Activated T-helper 17 cell treated with anti-CD3 and anti-CD28 coated beads, Interleukin-2, amount 50 U/mL, for 72 hours (primary cell): ENCODE measurements at places on chromosomes 11 and 22. TPM values are rescaled to one million over a fixed set of nuclear protein-coding genes. Genes with fewer than 3 reads are reported as not detected.
A peak's percentile ranks its signal among the peaks of the same experiment; 100 is the strongest.

DNA sequence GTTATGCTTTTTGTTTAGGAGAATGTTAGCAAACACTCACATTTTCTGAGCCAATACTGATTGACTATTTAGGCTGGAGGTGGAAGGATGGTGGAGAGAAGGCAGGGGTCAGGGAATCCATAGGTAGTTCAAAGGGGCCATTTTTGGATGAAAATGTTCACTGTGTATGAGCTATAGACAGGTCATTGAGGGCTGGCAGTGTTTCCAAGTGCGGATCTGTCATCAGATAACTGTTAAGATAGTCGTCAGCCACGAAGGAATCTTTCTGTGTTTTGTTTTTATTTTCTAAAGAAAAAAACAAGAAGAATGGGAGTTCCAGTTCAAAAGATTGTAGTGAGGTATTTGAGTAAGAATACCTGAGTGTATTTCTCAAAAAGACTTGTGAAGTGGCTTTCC lies 3.1 kb downstream of the KCNJ5 start:
- no peak for ATAC-seq

ZDHHC8 gene
- 59.7 TPM for total RNA-seq

- ATAC-seq, result no peak
These were observed 25.8 kb downstream of the KCNQ1OT1 start for GRCh38 chr11:2673871-2674471.

DNA sequence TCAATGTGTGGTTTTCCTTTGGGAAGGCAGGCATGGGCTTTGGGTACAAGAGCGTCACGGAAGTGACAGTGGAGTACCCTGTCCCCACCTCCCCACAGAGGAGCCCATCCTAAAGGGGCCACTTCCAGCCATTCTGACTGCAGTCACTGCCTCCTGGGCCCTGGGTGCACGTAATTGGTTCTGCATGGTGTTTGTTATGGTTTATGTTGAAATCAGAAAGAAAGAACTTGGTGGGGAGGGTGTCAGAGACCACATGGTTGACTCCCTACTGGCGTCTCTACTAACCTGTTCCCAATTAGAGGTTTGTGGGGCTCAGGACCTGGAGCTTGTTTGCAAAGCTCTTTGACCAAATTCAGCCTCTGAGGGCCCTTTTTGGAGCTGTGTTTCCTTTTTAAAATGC lies 40.8 kb downstream of the RIBC2 start:
- no peak for ATAC-seq

MS4A15 gene
- total RNA-seq, result not detected

HIC2 gene
- 6.2 TPM for total RNA-seq

DNA sequence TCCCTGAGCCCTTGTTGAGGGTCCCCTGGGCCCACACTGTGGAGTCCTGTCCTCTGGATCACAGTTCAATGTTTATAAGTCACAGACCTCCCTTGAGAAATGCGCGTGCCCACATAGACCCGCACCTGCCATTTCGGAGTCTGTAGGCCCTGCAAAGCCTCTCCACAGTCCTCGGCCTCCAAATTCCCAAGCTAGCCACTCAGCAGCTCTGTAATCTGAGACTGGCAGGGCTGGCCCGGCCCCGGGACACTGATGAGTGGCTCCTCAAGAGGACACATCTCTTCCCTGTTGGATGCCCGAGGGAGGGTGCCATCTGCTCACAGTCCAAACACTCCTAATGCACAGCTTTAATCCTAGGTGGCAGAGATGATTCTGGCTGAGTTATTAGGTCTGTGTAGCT lies 39.1 kb downstream of the B3GAT1 start:
- no peak for ATAC-seq

OR51E2 gene
- not detected for total RNA-seq

DNA sequence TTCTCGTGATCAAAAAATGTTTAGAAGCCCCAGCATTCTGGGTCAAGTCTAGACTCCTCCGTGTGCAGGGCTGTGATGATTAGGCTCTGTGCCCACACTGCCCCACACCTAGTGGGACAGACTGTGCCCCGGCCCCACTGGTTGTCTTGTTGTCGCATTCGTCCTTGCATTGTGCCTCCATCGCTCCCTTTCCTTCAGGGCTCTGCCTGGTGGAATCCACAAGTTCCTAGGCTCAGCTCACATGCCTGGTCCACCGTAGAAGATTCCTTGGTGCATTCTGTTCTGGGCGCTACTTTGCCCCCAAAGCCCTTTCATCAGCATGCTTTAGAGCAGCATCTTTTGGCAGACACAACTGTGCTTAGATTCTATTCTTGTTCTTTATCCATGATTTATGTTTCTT lies 23.5 kb upstream of the THY1 start:
- no peak for ATAC-seq

DNA sequence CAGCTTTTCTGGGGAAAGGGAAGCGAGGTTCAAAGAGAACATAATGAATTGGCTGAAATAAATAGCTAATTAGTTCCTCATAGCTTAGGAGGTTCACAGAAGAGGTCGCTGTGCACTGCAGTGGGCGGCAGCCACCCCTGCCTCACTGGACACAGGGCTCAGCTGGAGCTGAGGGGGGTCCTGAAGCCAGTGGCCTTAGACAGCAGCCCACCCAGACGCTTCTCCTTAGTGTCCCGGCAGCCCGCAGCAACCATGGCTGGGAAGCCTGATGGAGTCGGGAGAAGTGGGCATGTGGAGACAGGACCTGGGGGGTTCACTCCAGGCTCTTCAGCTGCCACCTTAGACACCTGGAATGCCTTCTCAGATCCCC lies 75.4 kb downstream of the TRIM29 start:
- no peak for ATAC-seq

- no peak for ATAC-seq
These were observed 134.6 kb downstream of the SPATA19 start for GRCh38 chr11:133710681-133711240.

RIBC2 gene
- 6.5 TPM for total RNA-seq

CDHR5 gene
- not detected for total RNA-seq

DNA sequence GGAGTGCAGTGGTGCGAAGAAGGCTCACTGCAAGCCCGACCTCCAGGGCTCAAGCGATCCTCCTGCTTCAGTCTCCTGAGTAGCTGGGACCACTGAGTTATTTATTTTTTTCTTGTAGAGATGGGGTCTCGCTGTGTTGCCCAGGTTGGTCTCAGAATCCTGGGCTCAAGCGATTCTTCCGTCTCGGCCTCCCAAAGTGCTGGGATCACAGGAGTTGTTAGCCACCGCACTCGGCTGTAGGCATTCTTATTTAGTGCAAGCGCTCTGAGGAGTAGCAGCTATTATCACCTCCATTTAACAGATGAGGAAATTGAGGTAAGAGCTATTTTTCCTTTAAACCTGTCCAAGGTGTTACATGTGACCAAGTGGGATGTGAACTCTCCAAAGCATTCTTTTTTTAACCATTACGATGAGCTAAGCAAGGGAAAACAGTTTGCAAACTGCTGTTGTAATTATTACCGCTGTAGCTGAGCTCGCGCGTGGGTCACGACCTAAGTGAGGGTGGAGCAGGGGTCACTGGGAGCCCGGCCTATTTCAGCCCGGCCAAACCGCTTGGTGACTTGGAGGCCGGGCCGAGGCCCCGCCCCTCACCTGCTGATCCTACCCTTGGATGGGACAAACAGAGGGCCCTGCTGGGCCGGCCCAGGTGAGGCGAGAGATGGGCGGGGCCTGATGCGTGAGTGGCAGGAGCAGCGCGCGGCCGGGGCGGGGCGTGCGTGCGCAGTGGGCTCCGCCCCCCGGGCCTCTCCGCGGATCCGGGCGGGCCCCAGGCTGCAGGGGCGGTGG lies 449 bp upstream of the KREMEN1 start:
- peak; percentile 98 for ATAC-seq

KCNQ1OT1 gene
- 0.64 TPM for total RNA-seq

GRCh38 chr11:96538104-96538503 lies 148.3 kb downstream of the JRKL start:
- ATAC-seq, result no peak

SLC6A5 gene
- total RNA-seq, result not detected

- ATAC-seq, result no peak
These were observed 1.6 kb downstream of the NPAT start for GRCh38 chr11:108220721-108221336.

GRCh38 chr11:99568808-99569207 lies 548.1 kb downstream of the CNTN5 start:
- no peak for ATAC-seq

- peak; percentile 96 for ATAC-seq
These were observed 30.3 kb upstream of the ASPHD2 start for GRCh38 chr22:26398741-26399153.

GRCh38 chr11:93160156-93160555 lies 37.6 kb downstream of the SLC36A4 start:
- ATAC-seq, result no peak

PATZ1 gene
- total RNA-seq, result 28.3 TPM

DNA sequence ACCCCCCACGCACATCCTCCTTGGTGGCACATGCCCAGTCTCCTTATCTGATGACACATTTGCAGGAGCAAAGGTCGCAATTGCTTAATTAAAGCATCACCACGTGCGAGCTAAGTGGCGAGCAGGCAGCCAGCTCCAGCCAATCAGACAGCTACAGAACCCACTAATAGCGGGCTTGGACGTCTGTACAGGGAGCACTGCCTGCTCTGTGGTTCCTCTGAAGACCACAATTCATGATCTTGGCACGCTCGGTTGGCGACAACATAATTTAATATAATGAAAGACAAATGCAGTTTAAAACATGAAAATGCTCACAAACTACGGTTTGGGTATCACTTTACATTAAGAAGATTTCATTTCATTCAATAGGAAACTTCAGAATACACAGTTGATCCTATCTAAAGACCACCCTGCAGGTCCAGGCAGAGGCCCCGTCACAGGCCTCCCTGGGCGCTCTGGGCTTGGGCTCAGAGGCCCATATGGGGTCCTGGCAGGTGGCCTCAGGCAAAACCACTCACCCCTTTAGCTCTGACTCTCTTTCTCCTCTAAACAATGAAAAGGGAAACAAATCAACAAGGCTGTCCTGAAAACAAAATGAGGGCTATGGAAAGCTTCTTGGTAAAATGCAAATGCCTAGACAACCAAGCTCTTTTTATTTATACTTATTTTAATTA lies 10.4 kb downstream of the PACSIN2 start:
- ATAC-seq, result no peak

GRCh38 chr22:43622886-43623285 lies 189.2 kb downstream of the EFCAB6 start:
- no peak for ATAC-seq

- ATAC-seq, result no peak
These were observed 42.4 kb upstream of the MAPK1 start for GRCh38 chr22:21909871-21910270.

- ATAC-seq, result no peak
These were observed 4.2 kb downstream of the TST start for GRCh38 chr22:37014835-37015586.

DNA sequence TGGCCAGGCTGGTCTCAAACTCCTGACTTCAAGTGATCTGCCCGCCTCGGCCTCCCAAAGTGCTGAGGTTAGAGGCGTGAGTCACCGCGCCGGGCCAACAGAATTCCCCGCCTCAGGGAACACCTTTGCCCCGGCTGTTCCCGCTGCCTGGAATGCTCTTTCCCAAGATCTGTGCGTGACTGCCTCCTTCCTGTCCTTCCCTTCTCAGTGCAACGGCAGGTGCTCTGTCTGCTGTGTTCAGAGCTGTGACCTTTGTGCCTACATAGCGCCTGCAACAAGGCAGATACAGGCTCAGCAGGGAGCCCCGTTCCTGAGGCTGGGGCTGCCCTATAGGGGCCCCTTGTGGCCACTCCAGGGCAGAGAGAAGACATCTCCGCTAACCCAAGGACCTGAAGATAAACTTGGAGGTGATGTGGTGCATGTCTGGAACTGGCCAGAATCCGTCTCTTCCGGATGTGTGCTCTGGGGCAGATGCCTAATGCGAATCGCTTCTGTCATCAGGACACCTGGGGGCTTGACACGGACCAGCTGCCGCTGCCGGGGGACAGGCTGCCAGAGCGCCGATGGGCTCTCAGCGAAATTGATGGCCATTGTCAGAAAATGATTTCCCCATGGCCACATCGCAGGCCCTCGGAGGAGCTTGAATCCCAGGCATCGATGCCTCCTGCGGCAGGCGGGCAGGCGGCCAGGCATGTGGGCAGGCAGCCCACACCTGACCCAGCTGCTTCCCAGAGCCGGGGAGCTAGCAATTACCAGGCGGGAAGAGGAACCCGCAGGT lies 43.5 kb upstream of the TCF20 start:
- peak; percentile 40 for ATAC-seq

DNA sequence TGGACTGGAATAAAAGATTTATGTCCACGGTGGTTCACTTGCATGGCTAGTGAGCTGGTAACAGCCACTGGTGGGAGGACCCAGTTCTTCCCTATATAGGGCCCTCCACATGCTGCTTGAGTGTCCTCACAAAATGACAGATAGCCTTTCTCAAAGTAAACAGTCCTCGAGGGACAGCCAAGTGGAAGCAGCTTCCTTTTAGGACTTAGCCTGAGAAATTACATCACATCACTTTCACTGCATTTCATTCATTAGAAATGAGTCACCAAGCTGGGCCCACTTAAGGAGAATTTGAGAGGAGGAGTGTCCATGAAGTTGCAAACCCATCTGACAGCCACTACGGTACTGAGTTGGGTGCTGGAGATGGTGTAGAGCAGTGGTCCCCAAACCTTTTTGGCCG lies 7.0 kb downstream of the ISX start:
- no peak for ATAC-seq

VSIG2 gene
- not detected for total RNA-seq

DNA sequence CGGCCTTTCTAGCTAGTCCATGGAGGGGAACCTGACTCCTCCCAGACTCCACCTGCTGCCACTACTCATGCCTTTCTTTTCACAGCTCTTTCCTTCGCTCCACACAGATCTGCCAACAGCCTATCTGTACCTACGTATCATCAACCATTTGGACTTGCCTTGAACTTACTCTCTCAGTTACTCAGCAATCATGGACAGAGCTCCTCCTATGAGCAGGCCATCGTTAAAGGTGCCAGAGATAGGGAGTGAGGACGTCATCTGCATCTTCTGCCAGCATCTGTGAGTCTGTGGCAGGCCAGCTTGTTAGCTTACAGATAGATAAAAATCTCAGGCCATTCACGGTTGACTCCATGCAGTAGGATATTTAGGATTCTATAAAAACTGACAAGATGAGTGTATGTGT lies 162.9 kb upstream of the ZBED5 start:
- no peak for ATAC-seq

TBC1D10A gene
- 41.2 TPM for total RNA-seq

IRF7 gene
- 25.8 TPM for total RNA-seq

DNA sequence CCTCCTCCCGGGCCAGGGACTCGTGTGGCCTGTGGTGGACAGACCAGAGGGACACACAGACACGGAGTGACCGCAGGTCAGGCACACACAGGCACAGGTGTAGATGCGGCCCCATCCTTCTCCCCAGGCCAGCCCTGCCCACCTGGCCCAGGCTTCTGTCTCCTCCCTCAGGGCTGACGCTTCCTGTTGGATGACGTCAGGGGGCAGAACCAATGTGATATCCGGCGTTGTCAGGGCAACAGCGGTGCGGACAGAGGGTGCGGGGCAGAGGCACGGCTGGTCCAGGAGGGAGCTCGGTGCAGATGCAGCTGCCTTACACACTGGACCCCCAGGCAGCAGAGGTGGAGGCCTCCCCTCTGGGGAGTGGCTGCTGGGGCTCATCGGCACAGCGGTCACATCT lies 2.9 kb upstream of the TUBGCP6 start:
- ATAC-seq, result peak; percentile 12

MRTFA gene
- total RNA-seq, result 38.5 TPM

GRCh38 chr11:24567380-24567779 lies 70.5 kb downstream of the LUZP2 start:
- ATAC-seq, result no peak

- ATAC-seq, result peak; percentile 100
These were observed 11.8 kb upstream of the MIEF1 start for GRCh38 chr22:39490135-39490798.
